8988T (cell line): ENCODE measurements at places on chromosomes 12 and 14.

DNA sequence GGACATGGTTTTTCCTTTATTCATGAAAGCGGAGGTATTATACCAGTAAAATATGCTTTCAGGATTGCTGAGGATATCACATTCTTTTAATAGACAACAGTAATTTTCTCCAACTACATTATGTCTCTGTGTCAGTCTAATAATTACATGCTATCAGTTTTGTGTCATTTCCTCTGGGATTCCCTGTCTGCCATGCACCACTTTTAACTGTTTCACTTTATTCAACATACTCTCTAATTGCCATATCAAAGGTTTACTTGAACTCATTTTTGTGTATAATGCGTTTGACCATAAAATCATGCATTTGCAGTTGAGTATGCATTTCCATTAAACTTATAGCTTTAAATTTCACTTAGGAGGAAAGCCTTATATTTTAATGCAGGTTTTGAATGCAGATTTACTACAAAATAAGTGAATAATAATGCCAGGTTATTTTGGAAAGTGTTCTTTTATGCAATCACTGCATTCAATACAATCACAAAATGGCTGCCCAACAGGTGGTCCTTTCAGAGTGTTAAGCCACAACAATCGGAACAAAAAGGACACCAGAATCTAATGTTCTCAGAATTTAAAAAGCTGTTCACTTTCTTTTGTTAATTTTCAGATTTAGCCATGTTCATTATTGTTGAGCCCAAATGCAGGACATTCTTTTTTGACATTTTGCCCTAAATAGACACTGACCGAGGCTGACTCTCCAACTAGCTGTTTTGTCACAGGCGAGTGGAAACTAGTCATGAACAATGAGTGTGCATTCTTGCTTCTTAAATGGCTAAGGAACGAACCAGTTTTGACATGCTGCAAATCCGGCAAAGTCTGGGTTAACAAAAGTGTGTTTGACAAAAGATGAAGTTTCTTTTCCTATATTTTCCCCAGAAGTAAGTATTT is 40.9 kb downstream of the MBIP start:
- no peak for DNase-seq

DNA sequence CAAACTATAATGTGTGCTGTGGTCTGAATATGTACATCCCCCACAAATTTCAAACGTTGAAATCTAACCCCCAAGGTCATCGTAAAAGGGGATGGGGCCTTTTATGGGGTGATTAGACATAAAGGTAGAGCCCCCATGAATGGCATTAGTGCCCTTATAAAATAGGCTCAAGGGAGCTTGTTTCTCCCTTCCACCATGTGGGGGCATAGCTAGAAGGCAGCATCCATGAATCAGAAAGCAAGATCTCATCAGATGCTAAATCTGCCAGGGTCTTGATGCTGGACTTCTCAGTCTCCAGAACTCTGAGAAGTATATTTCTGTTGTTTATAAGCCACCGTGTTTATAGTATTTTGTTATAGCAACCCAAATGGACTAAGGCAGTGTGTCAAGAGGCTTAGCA is 33.4 kb upstream of the IGF1 start:
- DNase-seq, result no peak

GRCh38 chr12:4143896-4144295 is 129.7 kb upstream of the CCND2 start:
- DNase-seq, result no peak

- no peak for DNase-seq
These were observed 47.1 kb downstream of the GALNT9 start for GRCh38 chr12:132282031-132282949.

- no peak for DNase-seq
These were observed 30.3 kb downstream of the PPP2R5E start for GRCh38 chr14:63512861-63513260.

DNA sequence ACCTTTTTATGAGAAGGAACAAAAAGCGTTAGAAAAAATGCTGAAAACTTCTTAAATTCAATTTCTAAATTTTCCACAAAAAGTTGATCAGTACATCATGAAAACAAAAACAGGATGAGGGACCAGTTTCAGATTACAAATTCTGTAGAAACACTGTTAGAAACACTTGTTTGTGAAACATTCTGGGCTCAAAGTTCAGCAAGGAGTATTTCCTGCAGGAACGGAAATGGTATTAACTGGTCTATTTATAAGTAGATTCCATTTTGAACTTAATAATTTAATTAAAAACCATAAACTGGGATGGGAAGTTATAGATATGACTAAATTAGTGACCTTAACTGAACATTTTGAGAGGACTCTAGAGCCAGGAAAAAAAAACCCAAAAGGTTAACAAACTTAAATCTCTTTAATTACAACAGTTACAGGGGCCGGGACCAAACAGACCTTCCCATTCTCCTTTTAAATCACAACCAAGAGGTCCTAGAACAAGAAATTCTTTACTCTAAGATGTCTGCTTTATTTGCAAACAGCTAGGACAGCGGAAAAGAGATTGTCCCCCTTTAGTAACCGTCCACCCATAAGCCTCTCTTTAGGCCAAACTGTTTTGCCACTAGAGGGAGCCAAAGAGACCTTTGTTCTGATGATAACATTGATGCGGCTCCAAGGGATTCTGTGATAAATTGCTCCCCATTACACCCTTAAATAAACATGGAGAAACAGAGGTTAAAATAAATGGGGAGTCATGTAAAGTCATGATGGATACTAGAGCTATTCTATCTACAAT is 69.0 kb upstream of the RERGL start:
- DNase-seq, result no peak

DNA sequence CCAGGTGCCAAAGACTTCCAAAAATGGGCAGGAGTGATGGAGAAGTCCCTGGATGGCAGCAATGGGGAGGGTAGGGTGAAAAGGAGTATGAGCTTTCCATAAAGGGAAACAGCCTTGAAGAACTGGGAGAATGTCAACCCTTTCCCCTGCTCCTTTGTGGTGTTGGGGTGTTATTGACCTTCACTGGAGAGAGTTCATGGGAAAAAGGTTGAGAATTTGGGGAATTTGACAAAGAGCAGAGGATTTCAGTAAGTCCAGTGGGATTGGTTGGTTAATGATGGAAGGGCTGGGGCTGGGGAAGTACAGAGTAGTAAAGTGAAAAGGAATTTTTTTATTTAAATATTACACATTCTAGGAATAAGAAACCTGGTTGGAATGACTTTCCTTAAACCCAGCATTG is 116.6 kb downstream of the ERC1 start:
- no peak for DNase-seq

- peak; percentile 30 for DNase-seq
These were observed 5.9 kb downstream of the TOMM20L start for GRCh38 chr14:58401587-58401986.

- DNase-seq, result no peak
These were observed 59.5 kb upstream of the JDP2 start for GRCh38 chr14:75368333-75368732.

DNA sequence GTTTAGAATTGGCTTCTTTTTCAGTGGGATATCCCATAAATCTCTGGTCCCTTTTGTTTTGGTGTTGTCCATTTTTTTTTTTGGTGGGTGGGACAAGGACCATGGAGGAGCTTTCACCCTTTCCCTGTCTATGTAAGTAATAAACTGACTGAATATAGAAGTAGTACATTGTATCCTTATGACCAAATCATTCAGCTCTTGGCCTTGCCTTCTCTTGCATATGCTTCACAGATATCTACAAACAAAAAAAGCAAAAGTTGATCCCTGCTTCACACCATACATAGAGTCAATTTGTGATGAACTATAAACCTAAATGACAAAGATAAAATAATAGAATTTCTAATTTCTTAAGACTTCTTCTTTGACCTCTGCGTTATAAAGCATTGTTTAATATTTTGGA is 59.8 kb downstream of the SIX1 start:
- DNase-seq, result no peak

DNA sequence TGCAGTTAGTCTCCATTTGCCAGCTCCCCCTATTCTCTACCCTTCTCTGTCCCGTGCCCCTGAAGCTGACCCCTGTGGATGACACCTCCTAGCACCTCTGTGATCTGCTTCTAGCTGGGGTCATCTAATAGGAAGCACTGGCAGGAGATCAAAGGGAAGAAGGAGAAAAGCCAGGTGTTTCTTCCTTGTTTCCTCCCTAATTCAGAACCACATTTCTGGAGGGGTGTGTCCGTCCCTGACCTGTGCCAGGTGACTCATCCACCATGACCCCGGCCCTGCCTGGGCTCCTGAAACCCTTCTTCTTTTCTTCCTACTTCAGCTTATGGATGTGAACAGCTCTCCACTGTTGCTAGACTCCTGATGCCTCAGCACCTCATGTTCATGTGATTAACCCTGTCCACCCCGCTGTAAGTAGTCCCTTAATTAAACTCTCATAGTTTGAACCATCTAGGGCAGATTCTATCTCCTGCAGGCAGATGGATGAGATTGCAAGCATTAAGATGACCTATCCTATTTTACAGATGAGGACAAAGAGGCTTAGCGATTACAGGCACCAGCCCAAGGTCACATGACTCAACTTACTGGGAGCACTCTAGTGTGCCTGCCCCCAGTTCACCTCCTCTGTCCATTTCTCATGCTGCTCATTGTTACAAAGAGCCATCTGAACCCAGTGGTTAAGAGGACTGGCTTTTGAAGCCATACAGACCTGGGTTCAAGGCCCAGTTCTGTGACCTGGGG is 770.5 kb downstream of the MED13L start:
- no peak for DNase-seq

GRCh38 chr12:89552376-89552775 is 26.5 kb upstream of the POC1B start:
- no peak for DNase-seq

- DNase-seq, result no peak
These were observed 1.9 kb downstream of the ADSS1 start for GRCh38 chr14:104725772-104726548.

DNA sequence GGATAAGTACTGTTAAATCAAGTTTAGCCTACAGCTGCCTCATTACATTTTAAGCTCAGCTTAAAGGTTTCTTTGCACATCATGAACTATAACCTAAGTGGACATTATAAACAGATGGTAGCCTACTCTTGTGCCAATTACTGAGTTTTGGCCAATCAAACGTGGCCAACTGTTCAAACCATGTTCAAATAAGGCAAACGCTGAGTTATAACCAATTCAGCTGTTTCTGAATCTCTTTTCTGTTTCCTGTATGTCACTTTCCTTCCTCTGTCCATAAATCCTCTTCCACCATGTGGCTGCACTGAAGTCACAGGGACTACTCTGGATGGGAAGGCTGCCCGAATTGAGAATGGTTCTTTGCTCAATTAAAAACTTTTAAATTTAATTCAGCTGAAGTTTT is 98.4 kb downstream of the BCAT1 start:
- DNase-seq, result no peak

- DNase-seq, result no peak
These were observed 5.7 kb downstream of the FNTB start for GRCh38 chr14:64992328-64992885.

DNA sequence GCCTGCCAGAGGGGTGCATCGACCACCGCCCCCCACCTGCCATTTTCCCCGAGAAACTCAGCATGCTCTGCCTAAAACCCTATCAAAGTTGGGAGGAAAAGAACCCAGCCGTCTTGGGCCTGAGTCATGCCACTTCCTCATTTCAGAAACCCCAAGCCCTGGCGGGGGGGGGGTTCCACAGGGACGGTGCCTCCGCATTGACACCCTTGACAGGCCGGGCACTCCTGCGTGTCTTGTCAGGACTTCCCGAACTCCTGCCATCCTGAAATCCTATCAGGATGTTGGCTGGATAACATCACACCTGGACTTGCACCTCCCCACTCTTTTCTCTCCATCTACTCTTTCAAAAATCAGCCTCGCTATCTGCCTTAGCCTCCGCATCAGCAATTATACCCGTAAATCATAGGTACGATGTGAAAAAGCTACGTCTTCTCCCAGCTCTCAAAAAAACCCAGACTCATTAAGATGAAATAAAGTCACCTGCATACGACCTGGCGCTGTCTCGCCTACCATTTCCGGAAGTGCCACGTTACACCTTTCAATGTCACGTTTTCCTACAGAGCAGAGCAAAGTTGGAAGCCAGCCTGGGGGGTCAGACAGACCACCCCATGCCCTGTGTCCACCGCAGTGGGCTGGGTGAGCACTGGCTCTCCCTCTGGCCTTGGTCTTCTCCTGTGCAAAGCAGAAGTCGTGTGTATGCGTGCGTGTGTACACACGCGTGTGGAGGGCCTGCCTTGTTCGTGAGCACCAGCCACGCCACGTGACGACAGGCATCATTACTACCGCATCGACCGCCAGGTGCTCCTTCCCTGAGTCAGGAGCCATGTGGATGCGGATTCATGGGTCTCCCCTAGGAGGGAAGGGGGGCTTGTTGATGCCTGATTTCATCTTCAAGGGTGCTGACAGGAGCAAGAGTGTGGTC is 96.7 kb downstream of the RFLNA start:
- DNase-seq, result peak; percentile 76

- no peak for DNase-seq
These were observed 1.2 kb downstream of the GPR132 start for GRCh38 chr14:105064001-105064400.

- DNase-seq, result no peak
These were observed 25.7 kb downstream of the RAB21 start for GRCh38 chr12:71780237-71780822.

- DNase-seq, result no peak
These were observed 42.2 kb downstream of the EGLN3 start for GRCh38 chr14:33908540-33909223.

DNA sequence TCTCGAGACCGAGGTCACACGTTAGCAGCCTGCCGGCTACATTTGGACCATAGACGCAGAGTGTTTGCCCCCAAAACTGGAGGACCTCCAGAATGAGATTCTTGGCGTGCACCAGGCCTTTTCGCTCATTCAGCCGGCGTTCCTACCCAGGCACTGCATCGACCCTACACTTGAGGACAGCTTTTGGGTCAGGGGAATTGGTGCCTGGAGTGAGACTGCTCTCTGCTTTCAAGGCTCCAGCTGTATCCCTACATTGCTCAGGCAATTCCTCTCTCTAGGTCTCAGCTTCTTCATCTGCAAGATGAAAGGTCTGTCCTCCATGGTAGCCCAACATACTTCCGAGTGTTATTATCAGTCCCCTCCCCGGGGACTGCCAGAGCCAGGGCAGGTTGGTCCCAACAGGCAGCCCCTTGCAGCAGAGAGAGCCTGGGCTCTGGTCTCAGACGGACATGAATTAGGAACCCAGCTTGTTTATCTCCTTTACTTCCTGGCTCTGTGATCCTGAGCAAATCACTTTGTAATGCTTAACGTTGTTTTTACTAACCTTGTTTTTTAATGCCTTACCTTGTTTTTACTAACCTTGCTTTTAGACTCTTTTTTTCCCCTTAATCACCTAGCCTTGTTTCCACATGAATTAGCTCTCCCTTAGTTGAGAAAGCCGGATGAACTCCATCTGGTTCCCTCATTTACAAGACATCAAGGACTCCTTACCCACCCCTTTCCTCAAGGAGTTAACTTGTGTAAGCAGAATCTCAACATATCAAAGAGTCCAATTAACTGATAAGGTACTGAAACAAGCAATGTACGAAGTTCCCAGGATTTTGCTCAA is 892 bp downstream of the TCHP start:
- DNase-seq, result peak; percentile 40

DNA sequence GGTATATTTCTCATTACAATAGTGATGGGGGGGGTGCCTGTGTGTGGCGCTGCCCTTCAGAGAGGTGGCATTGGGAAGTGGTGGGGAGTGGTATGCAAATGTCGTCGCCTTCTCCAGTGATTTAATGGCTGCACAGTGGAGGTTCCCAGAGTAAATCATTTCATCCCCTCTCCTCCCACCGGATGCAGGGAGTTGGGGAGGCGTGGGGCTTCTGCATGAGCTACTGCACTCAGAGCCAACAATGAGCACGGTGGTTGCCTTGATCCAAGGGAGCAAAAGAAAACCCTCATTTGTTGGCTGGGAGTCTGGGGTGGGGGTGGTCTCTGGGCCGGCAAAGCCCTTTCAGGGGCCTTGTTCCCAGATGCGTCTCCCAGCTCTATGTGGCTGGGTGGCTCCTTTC is 124.3 kb downstream of the AACS start:
- no peak for DNase-seq
